Activated CD4-positive, alpha-beta T cell treated with anti-CD3 and anti-CD28 coated beads, Interleukin-2, amount 50 U/mL, for 24 hours (primary cell): ENCODE measurements at places on chromosomes 3 and 15.

DNA sequence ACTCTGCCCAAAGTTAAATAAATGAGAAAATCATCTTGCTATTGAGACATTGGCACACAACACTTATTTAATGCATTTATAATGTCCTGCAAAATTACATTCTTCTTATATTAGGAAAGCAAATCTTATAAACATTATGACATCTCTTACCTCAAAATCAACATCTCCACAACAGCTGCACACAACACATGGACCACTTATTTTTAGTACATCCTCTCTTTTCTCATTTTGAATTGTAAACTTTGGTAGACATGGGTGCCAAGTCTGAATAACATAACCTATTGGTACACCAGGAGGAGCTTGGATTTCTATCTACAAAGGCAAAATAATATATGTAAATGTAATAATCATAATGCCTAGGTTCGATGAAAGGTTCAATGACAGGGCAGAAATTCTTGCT lies 23.0 kb downstream of the PLSCR1 start:
- no peak for DNase-seq

DNA sequence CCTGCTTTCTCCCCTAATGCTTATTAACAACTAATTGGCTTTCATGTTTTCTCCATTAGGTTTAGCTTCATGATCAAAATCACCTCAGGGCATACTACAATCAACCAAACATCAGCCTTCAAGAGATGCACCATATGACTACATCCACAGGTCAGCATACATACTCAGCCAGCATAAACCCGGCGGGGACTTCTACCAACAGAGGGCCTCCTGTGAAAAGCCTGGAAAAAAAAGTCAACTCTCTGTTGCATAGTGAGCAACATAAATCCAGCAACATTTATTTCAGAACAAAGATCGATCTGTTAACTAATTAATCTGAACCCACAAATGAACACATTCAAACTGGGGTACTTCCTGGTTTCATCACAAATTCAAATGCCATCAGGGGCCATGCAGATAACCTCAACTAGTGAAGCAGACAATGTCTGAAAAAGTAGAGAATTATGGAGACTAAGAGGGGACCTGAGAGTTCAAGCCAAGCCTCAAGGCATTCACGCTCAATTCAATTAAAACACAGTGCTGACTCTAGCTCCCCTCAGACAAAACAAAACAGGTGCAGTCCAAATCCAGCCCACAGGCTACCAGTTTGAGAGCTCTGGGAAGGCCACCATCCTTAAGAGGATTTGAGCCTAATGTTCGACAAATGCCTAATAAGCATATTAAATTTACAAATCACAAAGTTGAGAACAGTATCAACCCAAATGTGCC lies 124.5 kb downstream of the MAGI1 start:
- DNase-seq: no peak

DNA sequence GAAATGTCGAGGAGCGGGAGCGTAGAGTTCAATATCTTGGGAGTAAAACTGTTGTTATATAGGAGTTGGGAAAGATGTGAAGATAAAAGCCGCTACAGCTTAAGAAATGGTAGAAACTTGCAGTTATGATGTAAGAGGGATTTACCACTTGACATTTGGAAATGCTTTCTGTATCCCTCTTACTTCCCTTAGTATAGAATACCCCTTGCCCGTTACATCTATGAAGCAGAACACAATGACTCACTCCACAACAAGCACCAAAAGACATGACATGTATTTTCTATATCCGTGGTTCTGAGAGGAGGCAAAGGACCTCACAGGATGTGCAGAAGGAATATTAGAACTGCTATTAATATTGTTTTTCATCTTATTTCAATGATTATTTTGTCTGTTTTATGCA lies 254.2 kb upstream of the NR2F2 start:
- DNase-seq: no peak

GRCh38 chr3:138687236-138687635 lies 78.7 kb downstream of the FAIM start:
- DNase-seq: no peak

- DNase-seq: no peak
Measured at GRCh38 chr3:32371461-32372212, 20.0 kb upstream of the CMTM7 start.

GRCh38 chr3:26438981-26439884 lies 183.3 kb upstream of the LRRC3B start:
- no peak for DNase-seq

- DNase-seq: no peak
Measured at GRCh38 chr3:189094539-189094938, 77.2 kb upstream of the TPRG1 start.
